ENCODE measurements at places on chromosomes 12 and 14.
A peak's percentile ranks its signal among the peaks of the same experiment; 100 is the strongest.

DNA sequence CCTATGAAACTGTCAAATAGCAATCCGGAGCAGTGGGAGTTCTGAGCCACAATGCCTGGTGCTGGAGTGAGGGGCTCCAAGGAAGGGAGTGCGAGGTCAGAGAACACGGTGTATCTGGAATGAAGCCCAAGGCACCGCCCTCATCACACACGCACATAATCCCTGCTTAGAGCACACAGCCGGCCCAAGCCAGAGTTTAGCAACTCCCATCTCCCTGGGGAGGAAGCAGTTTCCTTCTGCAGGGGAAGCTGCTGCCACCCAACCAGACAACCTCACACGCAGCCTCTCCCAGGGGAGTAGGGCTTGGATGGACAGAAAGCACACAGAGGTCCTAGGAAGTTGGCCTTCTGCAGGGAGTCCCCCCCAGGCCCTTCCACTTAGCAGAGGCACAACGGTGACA is 31.3 kb downstream of the ACTN1 start:
- no peak for DNase-seq

DNA sequence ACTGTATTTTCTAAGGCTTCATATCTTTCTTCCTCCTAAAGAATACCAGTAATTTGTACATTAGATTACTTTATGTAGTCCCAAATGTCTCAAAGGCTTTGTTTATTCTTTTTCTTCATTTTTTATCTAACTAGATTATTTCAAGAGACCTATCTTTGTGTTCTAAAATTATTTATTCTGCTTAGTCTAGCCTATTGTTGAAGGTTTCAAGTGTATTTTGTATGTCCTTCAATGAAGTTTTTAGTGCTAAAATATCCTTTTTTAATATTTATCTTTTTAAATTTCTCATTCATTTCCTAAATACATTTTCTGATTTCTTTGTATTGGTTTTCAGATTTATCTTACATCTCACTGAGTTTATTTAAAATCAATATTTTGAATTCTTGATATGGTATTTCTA is 25.8 kb downstream of the OR4N5 start:
- DNase-seq: no peak

- no peak for DNase-seq
These were observed 462.8 kb downstream of the GXYLT1 start for GRCh38 chr12:41681898-41682297.

GRCh38 chr12:32115404-32116104 is 8.9 kb downstream of the BICD1 start:
- DNase-seq: no peak

DNA sequence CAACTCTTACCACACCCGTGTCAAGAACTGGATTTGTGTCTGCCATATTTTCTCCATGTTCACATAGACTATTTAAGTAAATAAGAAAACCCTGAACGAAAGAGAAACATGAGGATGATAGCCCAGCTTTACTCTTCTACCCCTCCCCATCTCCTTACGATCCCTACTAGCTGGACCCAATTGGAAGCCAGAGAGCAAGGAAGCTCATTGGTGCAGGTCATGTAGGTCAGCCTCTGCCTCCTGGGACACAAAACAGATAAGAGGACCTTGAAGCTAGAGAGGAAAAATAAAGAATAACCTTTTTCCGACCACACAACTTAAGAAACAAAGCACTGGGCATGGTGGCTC is 124.6 kb upstream of the ATF7IP start:
- no peak for DNase-seq

DNA sequence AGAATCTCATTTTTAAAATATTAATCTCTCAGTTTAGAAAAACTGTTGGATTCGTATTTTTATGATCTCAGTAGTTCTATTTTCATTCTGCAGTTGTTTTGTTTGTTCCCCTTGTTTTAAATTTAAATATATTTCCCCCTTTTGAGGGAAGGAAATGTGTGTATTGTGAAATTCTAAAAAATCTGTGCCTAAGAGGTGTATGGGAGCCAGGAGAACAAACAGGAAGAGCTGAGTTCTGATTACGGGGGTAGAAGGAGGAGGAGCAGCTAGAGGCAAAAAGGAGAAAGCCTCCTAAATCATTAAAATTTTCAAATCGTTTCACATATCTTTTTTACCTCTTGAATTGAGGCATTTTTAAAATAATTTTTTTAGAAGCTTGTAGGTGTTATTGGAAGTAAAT is 2.3 kb downstream of the RDH12 start:
- DNase-seq: no peak

- DNase-seq: no peak
These were observed 63.9 kb downstream of the ITPK1 start for GRCh38 chr14:93051600-93052546.

DNA sequence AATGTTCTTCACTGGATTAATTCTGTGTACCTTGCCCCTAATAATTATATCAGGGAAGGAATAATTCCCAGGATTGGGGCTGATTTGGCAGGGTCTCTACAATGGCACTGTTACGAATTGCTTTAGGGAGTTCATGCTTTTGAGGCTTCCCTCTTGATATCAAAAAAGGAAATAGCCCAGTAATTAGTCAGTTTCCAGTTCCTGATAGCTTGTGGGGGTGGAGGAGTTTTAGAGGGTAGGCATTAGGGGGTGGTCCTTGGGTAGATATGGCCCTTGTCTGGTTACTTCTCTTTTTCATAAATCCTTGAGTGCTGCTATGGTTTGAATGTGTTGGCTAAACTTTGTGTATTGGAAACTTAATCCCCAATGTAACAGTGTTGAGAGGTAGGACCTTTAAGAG is 6.1 kb upstream of the SRSF5 start:
- no peak for DNase-seq

- DNase-seq: no peak
These were observed 56.7 kb downstream of the EPS8 start for GRCh38 chr12:15732341-15733061.

- no peak for DNase-seq
These were observed 175.4 kb downstream of the PHETA1 start for GRCh38 chr12:111193496-111193895.

GRCh38 chr12:60920841-60921495 is 1325.1 kb downstream of the SLC16A7 start:
- DNase-seq: no peak

DNA sequence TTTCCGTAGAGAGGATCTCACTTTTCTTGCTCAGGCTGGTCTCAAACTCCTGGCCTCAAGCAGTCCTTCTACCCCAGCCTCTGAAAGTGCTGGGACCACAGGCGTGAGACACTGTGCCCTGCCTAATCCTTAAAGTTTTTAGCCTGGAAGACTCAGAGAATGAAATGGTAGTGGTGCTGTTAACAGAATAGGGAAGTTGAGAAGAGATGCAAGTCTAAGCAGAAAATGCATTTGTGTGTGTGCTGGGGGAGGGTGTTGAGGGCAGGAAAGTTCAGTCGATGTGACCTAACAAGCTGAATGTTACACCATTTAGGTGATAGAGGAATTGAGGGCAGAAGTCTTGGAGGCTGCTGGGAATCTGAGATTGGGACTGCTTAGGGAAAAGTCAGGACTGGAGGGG is 6.9 kb upstream of the TUBA1A start:
- DNase-seq: no peak

GRCh38 chr14:104557086-104557485 is 22.5 kb upstream of the C14orf180 start:
- DNase-seq: no peak

GRCh38 chr12:110563702-110564470 is 19.2 kb downstream of the PPTC7 start:
- DNase-seq: no peak

GRCh38 chr14:68843471-68844209 is 50.8 kb upstream of the ZFP36L1 start:
- DNase-seq: peak; percentile 68

- DNase-seq: no peak
These were observed 197.3 kb downstream of the RBM19 start for GRCh38 chr12:113768850-113769249.

DNA sequence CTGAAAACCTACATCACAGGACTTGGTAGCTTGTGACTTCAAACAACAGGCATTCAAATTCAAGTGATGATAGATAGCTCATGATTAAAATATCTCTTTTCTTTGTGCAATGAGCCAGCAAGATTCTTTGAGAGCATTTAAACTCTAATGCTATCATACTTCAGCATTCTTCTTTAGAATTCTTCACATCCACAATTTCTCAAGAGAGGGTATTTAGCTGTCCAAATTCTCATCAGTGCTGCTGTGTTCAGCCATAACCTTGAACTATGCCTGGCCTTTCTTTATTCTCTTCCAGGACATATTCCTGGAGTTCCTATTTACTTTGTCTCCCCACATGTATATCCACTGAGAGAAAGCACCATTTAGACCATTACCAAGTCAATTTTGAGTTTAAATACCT is 321.1 kb downstream of the EGLN3 start:
- DNase-seq: no peak

DNA sequence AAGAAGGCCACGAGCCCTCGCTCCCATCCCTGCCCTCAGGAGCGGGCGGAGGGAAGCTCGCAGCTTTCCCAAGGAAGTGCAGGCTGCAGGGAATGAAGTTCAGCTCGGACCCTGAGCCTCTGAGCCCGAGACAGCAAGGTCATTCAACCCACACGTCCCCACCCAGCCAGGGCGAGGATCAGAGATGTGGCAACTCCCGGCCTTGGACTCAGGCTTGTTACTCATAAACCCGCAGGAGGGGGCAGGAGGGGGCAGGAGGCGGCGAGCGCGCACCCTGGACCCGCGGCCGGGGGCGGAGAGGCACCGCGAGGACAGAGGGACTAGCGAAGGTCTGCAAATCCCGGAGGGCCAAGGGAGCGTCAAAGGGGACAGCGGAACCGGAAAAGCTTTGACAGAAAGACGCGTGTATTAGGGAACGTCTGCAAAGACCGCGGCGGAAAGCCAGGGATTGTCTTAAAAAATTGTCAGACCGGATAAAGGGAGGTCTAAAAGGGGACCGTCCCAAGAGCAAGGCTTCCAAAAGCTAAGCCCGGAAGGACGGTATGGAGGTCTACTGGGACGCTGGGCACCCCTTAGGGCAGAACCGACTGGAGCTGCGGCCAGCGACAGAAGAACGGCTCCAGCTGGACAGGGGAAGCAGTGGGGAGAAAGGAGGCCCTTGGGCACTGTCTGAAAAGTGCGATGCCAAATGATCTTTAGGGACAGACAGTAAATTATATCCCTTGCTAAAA is 611 bp upstream of the DCAF11 start:
- peak; percentile 66 for DNase-seq

- DNase-seq: no peak
These were observed 38.8 kb downstream of the UBR7 start for GRCh38 chr14:93245764-93246420.

- DNase-seq: no peak
These were observed 202.1 kb downstream of the SEC23A start for GRCh38 chr14:38900887-38901286.

DNA sequence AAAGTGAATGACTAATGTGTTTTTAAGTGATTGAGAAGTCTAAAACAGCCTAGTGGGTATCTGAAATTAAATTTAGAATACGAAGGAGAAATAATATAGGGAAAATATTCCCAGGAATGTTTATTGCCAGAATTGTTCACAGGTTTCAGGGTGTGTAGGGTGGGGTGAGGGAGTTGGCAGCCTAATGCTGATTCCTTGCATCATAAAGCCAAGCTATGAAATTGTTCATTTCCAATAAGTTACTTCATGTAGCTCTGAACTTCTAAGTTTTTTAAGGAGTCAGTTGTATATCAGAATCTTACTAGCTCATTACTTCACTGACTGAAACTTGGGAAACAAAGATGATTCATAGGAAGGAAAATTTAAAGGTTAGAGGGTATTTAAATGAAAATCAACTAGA is 56.4 kb downstream of the RAB35 start:
- no peak for DNase-seq

- DNase-seq: peak; percentile 74
These were observed at the start of gene DDHD1 for GRCh38 chr14:53152887-53153701. Gene DDHD1, minus strand, starts transcription at chr14:53153323. Its CDS starts 225 bp downstream, at chr14:53153098.

DNA sequence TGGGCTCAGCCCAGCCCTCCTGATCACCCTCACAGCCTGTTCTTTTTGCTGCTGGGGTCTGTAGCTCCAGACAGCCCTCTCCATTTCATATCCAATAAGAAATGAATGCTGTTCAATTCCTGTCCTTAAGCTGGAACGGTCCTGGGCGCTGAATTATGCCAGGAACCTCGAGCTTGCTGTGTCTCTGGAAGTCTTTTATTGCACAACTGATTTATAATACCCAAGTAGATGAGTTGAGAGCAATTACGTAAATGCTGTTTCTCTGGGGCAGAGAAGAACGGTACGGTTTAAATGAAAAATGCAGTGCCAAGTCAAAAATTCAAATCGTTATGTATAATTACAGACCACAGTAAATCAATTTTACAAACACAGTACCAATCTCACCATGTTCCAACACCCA is 161.0 kb downstream of the SAMD4A start:
- no peak for DNase-seq

DNA sequence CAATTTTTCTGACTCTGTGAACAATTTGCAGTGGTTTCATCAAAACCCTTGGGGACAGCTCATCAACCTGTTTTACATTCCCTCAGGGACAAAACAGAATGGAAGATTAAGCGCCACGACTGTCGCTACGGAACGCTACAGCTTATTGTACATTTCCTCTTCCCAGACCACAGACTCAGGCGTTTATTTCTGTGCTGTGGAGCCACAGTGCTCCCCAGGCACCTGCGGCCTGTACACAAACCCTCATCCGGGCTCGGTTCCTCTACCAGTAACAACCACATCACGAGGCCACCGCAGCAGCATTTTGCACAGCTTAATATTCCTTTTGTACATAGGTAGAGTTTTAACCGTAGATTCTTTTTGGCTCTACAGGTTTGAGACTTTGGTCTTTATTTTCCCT is 397.4 kb upstream of the OR4E1 start:
- DNase-seq: no peak

- no peak for DNase-seq
These were observed 23.1 kb upstream of the NKX2-8 start for GRCh38 chr14:36605506-36605857.

Measured in stimulated activated CD8-positive, alpha-beta memory T cell treated with anti-CD3 and anti-CD28 coated beads, Interleukin-4, amount 100 ng/mL, for 24 hours (primary cell).